ENCODE measurements at places on chromosomes 16 and 17. TPM values are rescaled to one million over a fixed set of nuclear protein-coding genes. Genes with fewer than 3 reads are reported as not detected.

Gene HS3ST4
- not detected for polyA plus RNA-seq

Gene HERPUD1
- 224 TPM for polyA plus RNA-seq

Gene BCAR1
- polyA plus RNA-seq: 2.8 TPM

Gene PFAS
- 71.2 TPM for polyA plus RNA-seq

Gene CSH2
- polyA plus RNA-seq: not detected

GRCh38 chr17:27453471-27453870 lies 2.8 kb upstream of the KSR1 start:
- no peak for DNase-seq

- DNase-seq: no peak
Observed at GRCh38 chr17:77433385-77434135, 292.8 kb downstream of the SEC14L1 start.

- no peak for DNase-seq
Observed at GRCh38 chr17:36864827-36865430, 72.3 kb upstream of the LHX1 start.

DNA sequence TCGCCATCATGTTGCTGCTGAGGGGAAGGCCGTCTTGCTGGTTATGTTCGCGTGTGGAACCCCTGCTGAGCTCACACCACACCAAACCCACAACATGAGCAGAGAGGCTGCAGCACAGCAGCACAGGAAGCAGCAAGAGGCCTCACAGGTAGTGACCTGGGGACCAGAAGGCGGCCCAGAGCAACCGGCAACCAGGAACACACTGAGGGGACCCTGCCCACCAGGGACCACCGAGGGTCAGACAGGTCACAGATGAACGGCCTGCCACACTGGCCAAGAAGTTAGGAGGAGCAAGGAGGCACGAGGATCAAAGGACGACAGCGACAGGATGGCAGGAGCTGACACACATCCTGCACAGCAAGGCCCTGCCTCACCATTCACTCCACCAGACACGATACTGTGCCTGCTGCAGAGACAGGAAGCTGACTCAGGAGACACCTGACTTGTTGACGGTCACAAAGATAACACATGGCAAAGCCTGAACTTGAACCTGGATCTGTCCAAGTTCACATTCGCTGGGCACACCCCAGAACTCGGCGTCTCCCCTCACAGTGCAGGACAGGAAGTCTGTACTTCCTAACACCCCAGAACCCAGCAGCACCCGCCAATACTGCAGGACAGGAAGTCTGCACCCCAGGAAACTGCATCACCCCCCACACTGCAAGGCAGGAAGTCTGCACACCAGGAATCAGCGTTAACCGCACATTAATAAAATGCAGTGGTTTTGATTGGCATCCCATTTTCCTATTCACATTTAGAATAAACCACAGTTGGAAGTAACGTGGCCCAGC lies 98.5 kb downstream of the ZNF778 start:
- peak; percentile 44 for DNase-seq

DNA sequence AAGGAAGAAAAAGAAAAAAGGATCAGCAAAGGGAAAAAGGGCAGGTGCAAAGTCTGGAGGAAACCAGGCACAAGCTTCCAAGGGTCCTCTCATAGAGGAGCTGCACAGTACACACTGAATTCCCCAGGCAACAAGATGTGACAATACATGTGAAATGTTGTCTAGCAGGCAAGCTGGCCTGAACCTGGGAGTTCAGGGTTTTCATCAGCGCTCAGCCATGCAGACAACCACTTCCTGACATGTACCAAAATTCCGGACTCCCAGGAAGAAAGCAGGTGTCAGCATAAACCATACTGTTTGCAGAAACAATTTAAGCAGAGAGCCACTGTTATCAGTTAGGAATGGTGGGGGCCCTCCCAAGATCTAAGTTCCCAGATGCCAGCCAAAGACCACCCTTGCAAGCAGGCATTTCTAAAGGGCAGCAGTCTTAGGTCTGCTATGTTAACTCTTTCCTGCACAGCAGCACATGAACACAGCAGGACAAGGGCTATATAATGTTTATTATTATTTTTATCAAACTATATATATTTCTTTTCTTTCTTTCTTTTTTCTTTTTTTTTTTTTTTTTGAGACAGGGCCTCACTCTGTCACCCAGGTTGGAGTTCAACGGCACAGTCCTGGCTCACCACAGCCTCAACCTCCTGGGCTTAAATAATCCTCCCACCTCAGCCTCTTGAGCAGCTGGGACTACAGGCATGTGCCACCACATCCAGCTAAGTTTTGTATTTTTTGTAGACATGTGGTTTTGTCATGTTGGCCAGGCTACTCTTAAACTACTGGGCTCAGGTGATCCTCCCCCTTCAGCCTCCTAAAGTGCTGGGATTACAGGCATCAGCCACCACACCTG lies 10.1 kb downstream of the TK2 start:
- no peak for DNase-seq

GRCh38 chr17:1082579-1082978 lies 85.7 kb downstream of the TIMM22 start:
- DNase-seq: no peak

GRCh38 chr16:77480681-77481315 lies 46.0 kb upstream of the ADAMTS18 start:
- no peak for DNase-seq
